CD4-positive, alpha-beta T cell treated with Interleukin-6 for 4 hours (primary cell): ENCODE measurements at places on chromosomes 2 and 18.

DNA sequence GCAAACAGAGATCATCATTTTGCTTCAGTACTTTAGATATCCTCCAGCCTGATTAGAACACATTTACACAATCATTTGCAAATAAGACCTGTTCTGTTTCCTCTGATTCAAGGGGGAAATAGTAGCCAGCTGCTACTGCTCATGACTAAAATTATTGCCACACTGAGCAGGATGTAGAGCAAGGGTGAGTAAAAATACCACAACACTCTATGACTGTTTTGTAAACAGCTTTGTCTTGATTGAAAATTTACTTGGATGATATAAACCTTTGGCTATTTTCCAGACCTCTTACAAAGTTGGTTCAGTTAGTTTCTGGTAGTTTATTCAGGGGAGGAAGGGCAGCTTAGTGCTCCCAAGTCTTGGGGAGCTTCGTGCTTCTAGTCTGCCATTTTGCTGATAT is 286.4 kb upstream of the CNTNAP5 start:
- no peak for DNase-seq

GRCh38 chr18:2921778-2922177 is 75.0 kb downstream of the EMILIN2 start:
- DNase-seq = no peak

- DNase-seq = no peak
These were observed 131.1 kb downstream of the AFF3 start for GRCh38 chr2:100011272-100011731.

- DNase-seq = no peak
These were observed 370.9 kb upstream of the ZEB2 start for GRCh38 chr2:144890828-144891227.
